ENCODE measurements at places on chromosomes 5 and 9.
A peak's percentile ranks its signal among the peaks of the same experiment; 100 is the strongest.

GRCh38 chr9:123645126-123645525 is 284.8 kb downstream of the DENND1A start:
- no peak for DNase-seq

DNA sequence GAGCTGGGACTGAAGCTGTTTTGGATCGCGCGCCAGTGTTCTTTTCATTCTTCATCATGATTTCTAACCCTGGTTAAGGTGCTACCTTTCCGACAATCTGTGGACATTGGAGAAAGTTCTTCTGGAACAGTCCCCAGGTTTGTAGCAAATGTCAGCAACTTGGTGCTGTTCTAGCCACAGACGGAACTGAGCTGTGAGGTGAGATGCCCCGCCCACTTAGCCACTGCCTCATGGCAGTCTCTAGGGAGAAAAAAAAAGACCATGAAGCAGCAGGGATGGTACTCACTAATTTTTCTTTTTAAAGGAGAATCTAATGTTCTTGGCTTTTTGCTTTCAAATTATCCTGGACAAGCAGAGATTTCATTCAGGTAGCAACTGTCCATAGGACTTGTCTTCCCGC is 72.1 kb upstream of the STK32A start:
- DNase-seq, result no peak

DNA sequence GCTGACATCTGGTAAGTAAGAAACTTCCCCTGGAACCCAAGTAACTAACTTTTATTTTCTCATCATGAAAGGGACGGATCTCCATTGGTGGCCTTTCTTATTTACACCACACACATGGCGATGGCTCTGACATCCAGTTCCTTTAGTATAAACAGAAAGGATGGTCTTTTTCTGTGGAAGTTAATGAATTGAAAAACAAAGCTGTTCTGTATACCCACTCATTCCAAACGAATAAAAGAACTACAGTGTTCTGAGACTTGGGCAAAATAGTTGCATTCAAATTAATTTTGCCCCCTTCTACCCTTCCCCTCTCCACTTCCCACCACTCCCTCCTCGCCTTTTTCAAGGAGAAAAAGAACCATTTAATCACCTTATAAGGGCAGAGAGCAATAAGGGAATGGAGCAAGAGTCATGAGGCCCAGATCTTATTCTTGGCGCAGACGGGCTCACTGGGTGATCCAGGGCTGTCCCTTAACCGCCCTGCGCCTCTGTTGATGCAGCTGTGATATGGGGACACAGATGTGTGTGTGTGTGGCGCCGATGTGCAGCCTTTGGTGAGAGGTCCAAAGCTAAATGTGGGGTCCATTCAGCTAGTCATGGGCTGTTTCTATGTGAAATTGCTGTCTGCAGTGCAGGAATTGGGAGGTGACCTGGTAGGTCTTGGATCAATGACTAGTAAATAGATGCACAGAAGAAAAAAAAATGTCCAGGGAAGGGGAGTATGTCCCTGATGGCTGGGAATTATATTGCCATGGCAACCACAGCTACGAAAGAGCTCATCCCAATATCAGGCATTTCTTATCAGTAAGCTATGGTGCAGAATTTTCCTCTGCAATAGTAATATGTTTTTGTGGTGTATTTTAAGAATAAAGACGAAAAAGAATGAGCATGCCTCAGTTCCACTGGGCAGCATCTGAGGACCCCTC is 141.5 kb upstream of the ERCC6L2 start:
- DNase-seq, result no peak

DNA sequence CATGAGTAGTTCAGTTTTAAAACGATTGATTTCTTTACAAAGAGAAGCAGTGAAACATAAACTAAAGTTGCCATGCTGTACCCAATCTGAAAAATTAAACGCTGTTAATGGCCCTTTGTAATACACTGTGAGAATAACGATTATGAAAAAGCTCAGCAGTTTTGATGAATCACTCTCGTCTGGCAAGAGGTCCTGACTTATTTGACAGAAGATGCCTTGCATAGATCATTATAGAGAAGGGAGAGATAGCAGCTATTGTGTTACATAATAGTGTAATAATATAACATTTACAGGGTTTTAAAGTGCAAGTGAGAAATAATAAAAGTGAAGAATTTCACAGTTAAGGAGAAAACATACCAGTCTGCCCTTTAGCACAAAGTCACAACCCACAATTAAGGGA is 361.5 kb upstream of the CDH10 start:
- no peak for DNase-seq

DNA sequence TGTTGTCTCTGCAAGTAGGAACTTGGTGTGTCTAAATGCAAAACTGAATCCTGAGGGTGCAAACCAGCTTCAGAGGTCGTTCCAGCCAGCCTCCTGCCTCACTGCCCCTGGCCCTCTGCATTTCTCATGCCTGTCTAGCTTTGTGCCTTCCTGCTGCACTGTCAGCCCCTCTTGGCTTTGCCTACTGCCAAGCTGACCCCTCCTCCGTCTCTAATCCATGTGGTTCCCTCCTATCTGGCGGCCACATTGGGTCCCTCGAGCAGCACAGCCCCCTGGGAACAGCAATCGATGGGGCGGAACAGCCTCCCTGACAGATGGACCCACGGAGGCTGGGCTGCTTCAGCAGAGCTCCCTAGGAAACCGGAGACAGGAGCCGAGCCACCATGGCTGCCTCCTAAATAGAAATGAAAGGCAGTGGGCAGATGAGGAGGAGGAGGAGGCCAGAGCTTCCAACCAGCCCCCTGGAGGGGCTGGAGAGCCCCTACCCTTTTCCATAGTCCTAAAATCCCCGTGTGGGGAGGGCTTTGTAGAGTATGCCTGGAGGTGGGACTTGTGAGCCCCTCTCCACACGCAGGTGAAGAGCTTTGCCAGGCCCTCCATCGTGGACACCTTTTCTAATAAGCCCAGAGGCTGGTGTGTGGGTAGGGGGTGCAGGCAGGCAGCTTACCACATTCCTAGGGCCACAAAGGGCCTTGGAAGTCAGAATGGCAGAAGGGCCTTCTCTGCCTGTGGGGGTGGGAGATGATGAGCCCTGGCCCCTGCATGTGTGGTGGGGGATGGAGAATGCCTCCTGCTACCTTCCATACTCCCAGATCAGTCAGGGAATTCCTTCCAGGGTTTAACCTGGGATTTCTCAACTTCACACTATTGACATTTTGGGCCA is 9.2 kb upstream of the CXXC5 start:
- DNase-seq, result no peak

GRCh38 chr5:31196309-31196708 is 2.8 kb downstream of the CDH6 start:
- no peak for DNase-seq

GRCh38 chr5:67858471-67859031 is 357.0 kb upstream of the PIK3R1 start:
- DNase-seq, result no peak

DNA sequence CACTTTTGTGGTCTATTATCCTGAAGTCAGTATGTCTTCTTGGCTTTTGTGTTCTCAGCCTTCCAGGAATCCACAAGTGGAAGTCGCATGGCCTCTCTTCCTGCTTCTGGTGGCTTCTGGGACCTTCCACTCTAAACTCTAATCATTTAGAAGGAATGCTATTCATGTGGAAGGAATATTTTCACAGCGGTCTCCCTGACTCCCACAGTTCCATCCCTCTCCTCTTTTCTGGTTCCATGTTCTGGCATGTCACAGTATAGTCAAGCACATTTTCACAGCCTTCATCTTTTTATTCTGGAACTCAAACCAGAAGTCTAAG is 7.3 kb upstream of the RAI14 start:
- no peak for DNase-seq

DNA sequence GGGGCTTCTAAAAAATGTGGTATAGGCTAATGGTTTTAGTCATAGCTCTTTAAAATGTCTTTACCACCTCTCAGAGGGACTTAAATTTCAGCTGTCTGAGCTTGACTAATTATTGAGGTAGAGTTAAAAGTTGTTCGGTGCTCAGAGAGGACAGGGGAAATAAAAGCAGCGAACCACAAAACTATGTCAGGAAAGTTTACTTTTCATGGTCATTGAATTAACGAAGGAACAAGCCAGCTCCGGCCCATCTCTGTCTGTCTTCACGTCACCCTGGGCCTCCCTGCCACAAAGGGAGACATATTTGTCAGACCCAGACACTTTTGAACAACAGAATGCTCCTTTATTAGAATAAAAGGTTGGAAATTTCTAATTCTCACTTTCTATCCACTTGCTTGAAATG is 98.8 kb upstream of the EFNA5 start:
- DNase-seq, result no peak

DNA sequence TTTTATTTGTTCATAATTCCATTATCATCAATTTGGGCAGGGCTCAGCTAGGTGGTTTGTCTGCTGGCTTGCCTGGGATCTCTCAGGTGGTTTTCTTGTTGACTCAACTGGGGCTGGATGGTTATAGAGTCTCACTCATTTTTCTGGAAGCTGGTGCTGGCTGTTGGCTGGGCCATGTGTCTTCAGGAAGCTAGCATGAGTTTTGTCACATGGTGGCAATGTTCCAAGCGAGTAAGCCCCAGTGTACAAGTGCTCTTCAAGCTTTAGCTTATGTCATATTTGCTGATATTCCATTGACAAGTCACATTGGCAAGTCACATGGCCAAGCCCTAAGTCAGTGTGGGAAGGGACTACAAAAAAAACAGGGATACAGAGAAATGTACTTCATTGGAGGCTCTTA is 2.3 kb upstream of the RASEF start:
- no peak for DNase-seq

DNA sequence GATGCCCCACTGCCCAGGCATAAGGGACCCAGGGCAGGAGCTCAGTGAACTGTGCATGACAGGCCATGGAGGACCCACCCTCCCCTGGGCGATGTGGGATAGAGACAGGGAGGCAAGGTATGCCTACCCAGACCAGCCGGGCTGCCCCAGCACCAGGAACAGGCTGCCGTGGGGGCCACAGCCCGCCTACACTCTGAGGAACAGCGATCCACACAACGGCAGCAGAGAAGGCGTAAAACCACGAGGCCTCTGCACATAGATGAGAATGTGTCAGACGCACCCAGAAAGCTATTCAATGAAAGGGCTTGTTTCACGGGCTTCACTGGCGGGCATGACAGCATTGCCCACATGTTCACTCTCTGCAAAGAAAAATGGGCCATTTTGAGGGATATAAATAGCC is 49.5 kb downstream of the SEMA4D start:
- peak; percentile 66 for DNase-seq

DNA sequence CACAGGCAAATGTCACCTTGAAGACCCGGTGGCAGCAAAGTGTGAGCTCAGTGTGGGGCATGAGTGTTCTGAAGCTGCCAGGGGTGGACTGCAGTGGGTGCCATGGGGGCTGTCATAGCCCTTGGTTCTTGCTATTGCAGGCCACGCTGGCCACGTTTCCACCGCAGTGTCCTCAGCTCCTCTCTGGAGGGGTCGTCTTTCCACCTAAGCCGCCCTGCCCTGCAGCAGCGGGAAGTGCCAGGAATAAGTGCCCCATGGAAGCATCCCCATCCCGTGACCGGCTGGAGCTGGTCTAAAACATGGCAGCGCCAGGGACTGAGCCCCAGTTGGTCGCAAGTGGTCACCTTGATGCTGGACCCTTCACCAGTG is 6.9 kb downstream of the OBP2B start:
- DNase-seq, result no peak

DNA sequence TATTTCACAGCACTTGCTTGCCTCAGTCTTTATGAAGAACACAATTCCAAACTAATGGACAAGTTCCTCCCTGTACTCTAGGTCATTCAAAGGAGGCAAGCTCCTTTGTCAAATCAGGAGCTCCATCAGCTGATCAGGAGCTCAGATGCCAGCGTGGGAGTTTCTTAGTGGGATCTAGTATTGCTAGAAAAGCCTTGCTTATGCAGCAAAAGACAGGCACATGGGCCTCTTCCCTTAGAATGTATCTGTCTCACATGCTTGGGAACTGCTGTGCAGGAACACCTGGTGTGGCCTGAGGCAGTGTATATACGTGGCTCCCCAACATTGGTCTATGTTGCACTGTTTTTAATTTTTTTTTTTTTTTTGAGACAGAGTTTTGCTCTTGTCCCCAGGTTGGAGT is 21.4 kb upstream of the HAVCR1 start:
- no peak for DNase-seq

GRCh38 chr5:154858972-154859871 is 795 bp downstream of the CNOT8 start:
- DNase-seq, result peak; percentile 55

DNA sequence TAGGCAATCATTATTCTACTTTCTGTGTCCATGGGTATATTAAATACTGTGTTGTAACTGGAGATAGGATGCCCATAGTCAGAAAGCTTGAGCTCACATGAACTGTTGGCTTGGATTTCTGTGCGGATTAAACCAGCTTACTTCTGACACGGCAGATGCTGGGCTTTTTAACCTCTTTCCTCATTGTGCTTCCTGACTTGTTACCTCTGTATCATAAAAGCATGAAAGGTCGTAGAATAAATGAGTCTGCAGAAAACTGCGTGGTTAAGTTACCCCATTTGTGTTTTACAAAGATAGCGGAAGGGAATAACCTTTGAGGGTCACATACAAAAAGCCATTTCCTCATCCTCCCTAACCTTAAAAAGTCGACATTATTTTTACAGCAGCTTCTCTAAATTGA is 199.5 kb upstream of the DMRT1 start:
- no peak for DNase-seq

- no peak for DNase-seq
Observed at GRCh38 chr5:52754051-52754450, 33.7 kb upstream of the ITGA1 start.

GRCh38 chr5:30152431-30152830 is 1041.1 kb upstream of the CDH6 start:
- no peak for DNase-seq

DNA sequence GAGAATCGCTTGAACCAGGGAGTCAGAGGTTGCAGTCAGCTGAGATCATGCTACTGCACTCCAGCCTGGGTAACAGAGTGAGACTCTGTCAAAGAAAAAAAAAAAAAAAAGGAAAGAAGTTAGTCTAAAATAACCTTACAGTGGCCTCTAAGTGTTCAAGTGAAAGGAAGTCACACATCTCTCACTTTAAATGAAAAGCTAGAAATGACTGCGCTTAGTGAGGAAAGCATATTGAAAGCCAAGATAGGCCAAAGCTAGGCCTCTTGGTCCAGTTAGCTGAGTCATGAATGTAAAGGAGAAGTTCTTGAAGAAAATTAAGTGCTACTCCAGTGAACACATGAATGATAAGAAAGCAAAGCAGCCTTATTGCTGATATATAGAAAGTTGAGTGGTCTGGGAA is 38.1 kb downstream of the ITGA1 start:
- no peak for DNase-seq

DNA sequence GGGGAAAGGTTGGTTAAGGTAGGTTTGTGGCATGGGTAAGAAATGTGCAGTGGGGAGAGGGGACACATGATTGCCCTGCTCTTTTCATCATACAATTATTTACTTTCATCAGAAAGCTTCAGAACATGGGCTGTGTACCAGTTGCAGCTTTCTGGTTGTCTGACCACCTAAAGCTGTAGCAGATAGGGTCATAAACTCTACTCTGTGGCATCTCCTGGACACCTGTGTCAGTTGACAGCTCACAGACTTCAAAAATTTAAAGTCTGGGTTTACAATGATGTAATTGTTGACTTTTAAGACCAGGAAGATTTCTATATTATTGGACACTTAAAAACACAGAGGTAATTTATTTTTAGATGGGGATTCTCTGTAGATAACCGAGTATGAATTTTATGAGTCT is 222.7 kb upstream of the PRR16 start:
- DNase-seq, result no peak

- no peak for DNase-seq
Observed at GRCh38 chr5:134383980-134384697, 12.8 kb downstream of the UBE2B start.
